ENCODE measurements at places on chromosomes 4 and X. TPM values are rescaled to one million over a fixed set of nuclear protein-coding genes. Genes with fewer than 3 reads are reported as not detected.

Gene GPR82
- total RNA-seq: 0.49 TPM

Gene GPC4
- total RNA-seq: 6.1 TPM

Gene ARHGAP4
- 13.4 TPM for total RNA-seq

Gene GLRB
- total RNA-seq: 16.9 TPM

Gene PCDH19
- 0.40 TPM for total RNA-seq

Gene HTR2C
- not detected for total RNA-seq

Gene SRPX2
- total RNA-seq: 2.5 TPM

Gene XK
- total RNA-seq: 6.5 TPM

Gene NWD2
- not detected for total RNA-seq

Gene WWC2
- total RNA-seq: 39.2 TPM

Gene S100P
- total RNA-seq: not detected

Gene BRS3
- not detected for total RNA-seq

Gene HSD17B13
- total RNA-seq: 0.12 TPM

Gene SSX4B
- total RNA-seq: not detected

Gene SMARCA5
- total RNA-seq: 30.3 TPM

Gene GPR50
- total RNA-seq: not detected

Gene FDCSP
- total RNA-seq: not detected

Gene LIMCH1
- 157 TPM for total RNA-seq

Gene RHOXF2B
- total RNA-seq: not detected

Gene F11
- 0.82 TPM for total RNA-seq

Gene SPANXA1
- total RNA-seq: not detected

Gene MAGEB3
- total RNA-seq: not detected

Gene BEND2
- 0.11 TPM for total RNA-seq

Gene ATXN3L
- not detected for total RNA-seq

Gene AADAT
- total RNA-seq: 2.1 TPM

Data from right cardiac atrium (tissue), 5 donors.